ENCODE measurements at places on chromosomes 1 and 21. TPM values are rescaled to one million over a fixed set of nuclear protein-coding genes. Genes with fewer than 3 reads are reported as not detected.

DNA sequence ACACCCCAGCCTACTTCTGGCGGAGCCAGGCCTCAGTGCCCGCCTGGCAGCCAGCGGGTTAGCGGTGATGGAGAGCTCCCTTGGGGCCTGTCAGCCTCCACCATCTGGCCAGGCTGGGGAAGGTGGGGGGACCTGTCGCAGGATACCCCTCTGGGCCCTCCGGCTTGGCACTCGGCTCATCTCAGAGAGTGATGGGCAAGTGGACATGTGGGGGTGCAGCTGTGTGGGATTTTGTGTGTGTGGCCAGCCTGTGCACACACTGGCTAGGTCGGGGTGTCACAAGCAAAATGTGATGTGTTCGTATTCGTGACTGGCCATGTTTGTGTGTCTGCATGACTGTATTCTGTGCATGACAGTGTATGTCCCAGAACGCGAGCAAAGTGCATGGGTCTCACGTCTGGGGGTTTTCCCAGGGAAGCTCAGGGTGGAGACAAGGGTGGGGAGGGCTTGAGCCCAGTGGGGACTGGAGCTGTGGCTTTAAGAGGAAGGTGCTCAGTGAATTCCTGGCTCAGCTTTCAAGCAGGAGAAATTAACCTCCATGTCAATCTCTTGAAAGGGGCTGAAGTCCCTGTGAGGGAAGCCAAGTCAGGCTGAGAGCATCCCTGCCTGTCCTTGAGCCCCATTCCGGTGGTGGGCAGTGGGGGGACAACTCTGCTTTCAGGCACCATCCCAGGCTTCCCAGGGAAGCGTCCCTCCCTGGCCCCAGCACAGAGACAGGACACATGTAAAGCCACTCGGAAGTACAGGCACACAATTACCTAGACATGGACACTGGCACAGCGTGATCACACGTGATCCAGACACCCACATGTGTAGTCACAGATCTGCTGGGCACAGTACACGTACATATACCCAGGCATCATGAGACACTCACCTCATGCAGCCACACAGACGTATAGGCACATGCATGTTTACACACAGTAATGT lies 21.1 kb upstream of the ADGRB2 start:
- H3K4me1 ChIP-seq = no peaks in the 10 kb centered on the region
- no peak overlapping the region for H3K27ac ChIP-seq
- no peaks in the 10 kb centered on the region for H3K36me3 ChIP-seq
- no peaks in the 10 kb centered on the region for H3K27me3 ChIP-seq
- H3K4me3 ChIP-seq = no peak overlapping the region

Gene LRRC38
- not detected for total RNA-seq

Gene CHRM3
- total RNA-seq = 74.2 TPM

Gene POTED
- total RNA-seq = not detected

Gene ATP6V1G3
- total RNA-seq = not detected

GRCh38 chr21:21019681-21020080 lies 21.5 kb downstream of the NCAM2 start:
- H3K27ac ChIP-seq = no peak overlapping the region
- DNase-seq = no peak
- H3K27me3 ChIP-seq = no peaks in the 10 kb centered on the region

DNA sequence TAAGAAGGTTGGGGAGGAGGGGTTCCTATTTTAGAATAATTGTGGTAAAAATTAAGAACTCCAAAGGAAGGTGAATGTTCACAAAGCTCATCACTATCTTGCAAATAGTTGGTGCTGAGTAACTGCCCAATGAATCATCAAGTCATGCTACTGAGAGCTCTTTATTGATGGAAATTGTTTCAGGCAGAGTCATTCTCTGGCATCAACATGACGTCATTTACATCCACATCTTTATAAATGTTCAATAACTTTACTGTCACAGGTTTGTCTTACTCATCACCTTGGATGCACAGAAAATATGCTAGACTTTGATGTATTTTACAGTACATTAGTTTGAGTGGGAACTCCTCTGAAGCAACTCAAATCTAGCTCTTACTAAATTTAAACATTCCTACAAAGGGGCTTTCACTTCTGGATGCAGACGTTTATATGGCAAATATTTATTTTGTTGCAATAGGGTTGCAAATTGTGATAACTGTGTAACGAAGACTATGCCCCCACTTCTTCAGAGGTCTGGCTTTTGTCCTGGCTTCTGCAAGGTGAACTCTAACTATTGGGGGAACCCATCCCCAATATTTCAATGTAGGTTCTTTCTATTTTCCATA lies 273.7 kb upstream of the AJAP1 start:
- DNase-seq = no peak
- H3K4me1 ChIP-seq = no peaks in the 10 kb centered on the region
- H3K36me3 ChIP-seq = no peaks in the 10 kb centered on the region
- no peak overlapping the region for H3K4me3 ChIP-seq
- H3K27me3 ChIP-seq = peaks cover 3% of the 10 kb centered on the region

DNA sequence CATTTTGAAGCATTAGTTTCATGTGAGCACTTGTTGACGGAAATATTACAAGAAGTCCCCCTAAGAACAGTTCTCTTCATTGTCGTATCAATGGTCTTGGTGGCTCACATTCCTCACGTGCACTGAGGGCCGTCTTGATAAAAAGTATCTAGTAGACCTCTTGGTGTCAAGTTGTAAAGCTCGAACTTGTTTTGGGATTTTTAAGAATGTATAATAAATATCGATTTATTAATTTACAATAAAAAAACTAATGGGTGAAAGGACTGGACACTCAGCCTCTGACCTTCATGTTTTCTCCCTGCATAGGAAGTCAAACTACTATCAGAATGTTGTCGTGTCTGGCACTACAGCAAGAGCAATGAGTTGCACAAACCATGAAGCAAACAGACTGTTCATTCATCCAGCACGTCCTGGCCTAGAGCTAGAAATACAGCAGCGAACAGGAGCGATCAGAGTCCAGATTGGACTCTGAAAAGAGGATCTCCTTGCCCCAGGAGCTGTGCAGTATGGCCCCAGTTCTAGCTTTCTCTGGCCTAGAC lies 319.2 kb downstream of the SMYD3 start:
- H3K4me1 ChIP-seq = no peaks in the 10 kb centered on the region
- no peaks in the 10 kb centered on the region for H3K36me3 ChIP-seq

Data from sigmoid colon (tissue), 7 donors.